ENCODE measurements at places on chromosomes 12 and 14. TPM values are rescaled to one million over a fixed set of nuclear protein-coding genes. Genes with fewer than 3 reads are reported as not detected.

Gene GPD1
- total RNA-seq, result 1.4 TPM

GRCh38 chr14:57495416-57495815 lies 1.8 kb upstream of the CCDC198 start:
- DNase-seq, result no peak

DNA sequence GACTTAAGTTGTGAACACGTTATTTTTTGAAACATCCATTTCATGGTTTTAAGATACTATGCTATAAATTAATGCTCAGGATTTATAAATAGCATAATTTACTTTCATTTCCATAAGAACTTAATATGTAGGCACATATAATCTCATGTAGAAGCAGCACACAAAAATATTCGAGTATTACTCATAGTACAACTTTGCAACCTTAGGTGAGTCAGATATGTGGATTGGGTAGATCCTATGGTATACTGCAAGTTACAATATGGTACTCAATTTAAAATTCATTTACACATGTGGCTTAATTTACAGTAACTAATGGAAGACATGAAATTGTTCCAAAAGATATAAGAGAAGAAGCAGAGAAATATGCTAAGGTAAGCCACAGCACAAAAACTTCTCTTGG lies 26.0 kb downstream of the PSMA3 start:
- DNase-seq, result no peak

DNA sequence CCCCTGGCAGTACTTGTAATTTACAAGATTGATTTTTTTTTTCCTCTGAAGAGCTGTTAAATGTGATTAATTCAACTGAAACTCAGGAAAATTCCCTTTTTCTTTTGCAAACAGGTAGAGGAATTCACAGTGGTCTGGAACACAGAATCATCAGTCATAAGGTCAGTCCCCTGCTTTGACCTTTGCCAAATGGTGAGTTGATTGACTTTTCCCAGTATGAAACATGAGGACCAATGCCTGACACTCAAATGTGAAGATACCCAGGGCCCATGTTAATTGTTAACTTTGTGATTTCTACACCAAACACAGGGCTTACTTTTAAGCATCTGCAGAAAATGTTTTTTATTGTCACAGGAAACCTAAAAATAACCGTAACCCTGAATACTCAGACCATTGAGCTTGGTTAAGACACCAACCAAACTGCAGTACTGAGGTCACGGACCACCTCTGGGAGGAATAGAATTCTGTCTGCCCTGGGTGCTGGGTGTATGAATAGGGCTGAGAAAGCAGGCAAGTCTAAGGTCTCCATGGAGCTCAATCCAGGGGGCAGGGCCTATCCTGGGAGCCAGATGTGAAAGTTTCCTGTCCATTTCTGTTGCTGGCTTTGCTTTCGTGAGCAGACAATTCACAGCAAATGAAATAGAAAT lies 192.4 kb downstream of the TMX1 start:
- DNase-seq, result no peak

GRCh38 chr12:53954694-53955035 lies at the start of gene HOXC12:
Gene HOXC12, plus strand, starts transcription at chr12:53954903. Its CDS starts 27 bp downstream, at chr12:53954930.
- DNase-seq, result no peak

GRCh38 chr12:53735-54730 lies 12.5 kb upstream of the IQSEC3 start:
- no peak for DNase-seq

- no peak for DNase-seq
Observed at GRCh38 chr14:33840797-33841196, 110.1 kb downstream of the EGLN3 start.

All from neural progenitor cell (in vitro differentiated cells).